PC-9 (cell line): ENCODE measurements at places on chromosomes 2 and 18. TPM values are rescaled to one million over a fixed set of nuclear protein-coding genes. Genes with fewer than 3 reads are reported as not detected.
A peak's percentile ranks its signal among the peaks of the same experiment; 100 is the strongest.

Gene GATA6
- 9.1 and 12.3 TPM in 2 replicates for total RNA-seq

DNA sequence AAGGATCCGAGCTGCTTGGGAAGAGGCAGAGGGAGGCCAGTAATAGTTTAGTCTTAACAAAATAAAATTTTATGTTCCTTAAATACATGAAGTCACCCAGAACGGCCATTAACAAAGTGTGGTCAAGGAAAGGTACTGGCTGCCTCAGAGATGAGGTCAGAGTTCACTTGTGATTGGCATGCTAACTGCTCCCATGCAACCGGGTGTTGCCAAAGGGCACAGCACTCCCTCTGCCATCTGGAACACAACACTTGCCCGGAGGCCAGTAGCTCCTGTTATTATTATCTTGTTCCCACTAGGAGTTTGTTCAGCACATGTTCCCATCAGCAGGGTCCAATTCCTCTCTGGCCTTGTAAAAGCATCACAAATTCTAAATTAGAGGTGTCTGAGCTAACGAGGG is 207.0 kb downstream of the CYP26B1 start:
- DNase-seq = no peak
- no peaks in the 10 kb centered on the region for H3K36me3 ChIP-seq
- no peaks in the 10 kb centered on the region for H3K27me3 ChIP-seq
- H3K27ac ChIP-seq = no peak overlapping the region
- no peaks in the 10 kb centered on the region for H3K4me1 ChIP-seq

- no peak overlapping the region for H3K4me3 ChIP-seq
- no peaks in the 10 kb centered on the region for H3K27me3 ChIP-seq
- H3K36me3 ChIP-seq = no peaks in the 10 kb centered on the region
- no peaks in the 10 kb centered on the region for H3K4me1 ChIP-seq
- no peak for DNase-seq
- H3K27ac ChIP-seq = no peak overlapping the region
These were observed 277.3 kb downstream of the PTPRM start for GRCh38 chr18:7844418-7844817.

Gene FIGN
- total RNA-seq = 3.1 and 7.4 TPM in 2 replicates

- DNase-seq = no peak
- H3K27ac ChIP-seq = no peak overlapping the region
- H3K36me3 ChIP-seq = no peaks in the 10 kb centered on the region
- no peaks in the 10 kb centered on the region for H3K4me1 ChIP-seq
- no peaks in the 10 kb centered on the region for H3K27me3 ChIP-seq
- H3K4me3 ChIP-seq = no peak overlapping the region
These were observed 5.4 kb upstream of the TDRD15 start for GRCh38 chr2:21118302-21118920.

GRCh38 chr2:188414411-188414810 is 122.7 kb downstream of the GULP1 start:
- no peaks in the 10 kb centered on the region for H3K4me1 ChIP-seq
- H3K27ac ChIP-seq = no peak overlapping the region
- H3K27me3 ChIP-seq = no peaks in the 10 kb centered on the region
- no peaks in the 10 kb centered on the region for H3K36me3 ChIP-seq
- no peak overlapping the region for H3K4me3 ChIP-seq
- DNase-seq = no peak

Gene IMPA2
- 83.6 and 91.4 TPM in 2 replicates for total RNA-seq

Gene EMILIN1
- total RNA-seq = 0.83 and 1.6 TPM in 2 replicates

GRCh38 chr18:9191658-9192256 is 55.2 kb downstream of the ANKRD12 start:
- no peaks in the 10 kb centered on the region for H3K4me1 ChIP-seq

Gene TSPYL6
- total RNA-seq = not detected in 2 replicates

GRCh38 chr2:216348756-216349308 is 23.5 kb downstream of the MARCHF4 start:
- no peak overlapping the region for H3K27ac ChIP-seq
- H3K36me3 ChIP-seq = no peaks in the 10 kb centered on the region
- no peak overlapping the region for H3K4me3 ChIP-seq
- H3K4me1 ChIP-seq = peaks cover 10% of the 10 kb centered on the region; the same call in 1 of the 2 replicates
- no peak for DNase-seq

- H3K4me1 ChIP-seq = peaks cover 14% of the 10 kb centered on the region; the same call in 1 of the 2 replicates
- H3K4me3 ChIP-seq = no peak overlapping the region
- DNase-seq = peak; percentile 73
- H3K36me3 ChIP-seq = no peaks in the 10 kb centered on the region
These were observed 108.9 kb downstream of the CLIP4 start for GRCh38 chr2:29223851-29224692.

Gene SLC23A3
- total RNA-seq = 7.1 and 7.9 TPM in 2 replicates

- no peak for DNase-seq
- H3K36me3 ChIP-seq = no peaks in the 10 kb centered on the region
- no peak overlapping the region for H3K4me3 ChIP-seq
- H3K4me1 ChIP-seq = no peaks in the 10 kb centered on the region
These were observed 187.3 kb downstream of the VAPA start for GRCh38 chr18:10100941-10101701.

GRCh38 chr2:25794544-25795276 is 83.6 kb downstream of the ASXL2 start:
- no peak for DNase-seq
- no peaks in the 10 kb centered on the region for H3K4me1 ChIP-seq
- no peak overlapping the region for H3K27ac ChIP-seq
- H3K27me3 ChIP-seq = no peaks in the 10 kb centered on the region
- H3K36me3 ChIP-seq = peaks cover 13% of the 10 kb centered on the region

DNA sequence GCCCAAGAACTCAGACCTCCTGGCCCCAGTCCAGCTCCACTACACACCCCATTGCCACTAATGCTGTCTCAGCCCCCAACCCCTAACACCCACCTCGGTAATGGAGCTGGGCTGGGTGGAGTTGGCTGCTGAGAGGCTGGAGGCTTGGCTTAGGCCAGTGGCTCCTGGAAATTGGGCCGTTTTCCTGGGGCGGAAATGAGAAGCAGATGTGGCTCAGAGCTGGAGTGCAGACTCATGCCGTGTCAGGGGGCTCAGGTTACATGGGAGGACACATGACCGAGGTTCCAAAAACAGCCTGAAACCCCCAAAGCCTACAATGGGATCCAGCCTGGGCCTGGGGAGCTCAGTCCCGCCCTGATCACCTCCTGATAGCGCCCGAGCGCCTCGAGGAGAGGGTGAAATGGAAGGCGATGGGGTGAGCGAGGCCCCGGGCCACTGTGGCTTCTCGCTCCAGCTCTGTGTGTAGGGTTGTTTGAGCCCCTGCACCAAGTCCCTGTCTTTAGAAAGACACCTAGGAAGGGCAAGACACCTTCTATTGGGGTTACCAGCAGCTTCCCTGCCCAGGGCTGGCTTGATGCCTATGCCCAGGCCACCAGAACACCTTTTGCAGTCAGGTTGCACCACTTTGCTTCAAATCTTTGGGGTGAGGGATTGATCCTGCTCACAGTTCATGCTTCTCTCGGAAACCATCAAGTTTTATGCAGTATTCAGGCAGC is 175.7 kb upstream of the HAAO start:
- peaks cover 37% of the 10 kb centered on the region for H3K4me1 ChIP-seq
- H3K27me3 ChIP-seq = no peaks in the 10 kb centered on the region
- DNase-seq = no peak
- H3K36me3 ChIP-seq = no peaks in the 10 kb centered on the region
- no peak overlapping the region for H3K27ac ChIP-seq
- no peak overlapping the region for H3K4me3 ChIP-seq

Gene TEX44
- total RNA-seq = not detected in 2 replicates

GRCh38 chr18:6610466-6610865 is 119.0 kb upstream of the ARHGAP28 start:
- no peak overlapping the region for H3K27ac ChIP-seq
- H3K4me1 ChIP-seq = no peaks in the 10 kb centered on the region
- no peaks in the 10 kb centered on the region for H3K36me3 ChIP-seq
- H3K27me3 ChIP-seq = no peaks in the 10 kb centered on the region; the same call in 1 of the 2 replicates
- DNase-seq = no peak
- H3K4me3 ChIP-seq = no peak overlapping the region

- DNase-seq = no peak
- peaks cover 4% of the 10 kb centered on the region; the same call in 1 of the 2 replicates for H3K4me1 ChIP-seq
- no peaks in the 10 kb centered on the region for H3K36me3 ChIP-seq
- H3K27ac ChIP-seq = no peak overlapping the region
These were observed 9.7 kb upstream of the SERTAD2 start for GRCh38 chr2:64663402-64663801.
